ENCODE measurements at places on chromosomes 6 and 20.

GRCh38 chr6:137188855-137189254 lies 15.4 kb upstream of the IL22RA2 start:
- DNase-seq, result no peak

DNA sequence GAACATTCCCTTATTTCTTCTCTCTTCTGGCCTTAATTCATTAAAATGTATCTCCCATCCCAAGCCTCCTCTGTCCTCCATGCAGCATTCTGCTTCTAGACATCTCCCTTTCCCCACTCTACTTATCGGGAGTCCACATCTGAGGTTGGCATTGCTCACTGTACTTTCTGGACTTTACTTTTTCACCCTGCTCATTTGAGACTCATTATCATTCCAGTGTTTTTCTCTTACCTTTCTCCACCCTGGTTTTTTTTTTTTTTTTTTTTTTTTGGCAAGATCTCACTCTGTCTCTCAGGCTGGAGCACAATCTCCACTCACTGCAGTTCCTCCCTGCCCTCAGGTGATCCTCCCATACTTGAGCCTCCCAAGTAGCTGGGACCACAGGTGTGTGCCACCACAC lies 4.5 kb downstream of the ENPP3 start:
- DNase-seq, result no peak

DNA sequence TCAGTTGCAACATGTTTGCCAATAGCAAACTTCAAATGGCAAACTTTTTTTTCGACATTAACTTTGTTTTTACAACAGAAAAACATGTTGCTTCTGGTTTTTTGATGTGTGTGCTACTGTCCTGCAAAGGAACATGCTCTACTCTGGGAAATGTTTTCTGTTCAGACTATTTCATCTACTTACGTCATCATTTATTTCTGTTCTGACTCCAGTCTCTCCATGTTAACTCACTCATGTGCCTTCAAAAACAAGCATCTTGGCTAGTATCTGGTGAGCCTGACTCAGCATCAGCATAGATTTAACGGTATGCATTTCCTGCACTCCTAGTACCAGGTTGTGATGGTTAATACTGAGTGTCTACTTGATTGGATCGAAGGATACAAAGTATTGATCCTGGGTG lies 36.1 kb upstream of the MAP7 start:
- DNase-seq, result no peak

DNA sequence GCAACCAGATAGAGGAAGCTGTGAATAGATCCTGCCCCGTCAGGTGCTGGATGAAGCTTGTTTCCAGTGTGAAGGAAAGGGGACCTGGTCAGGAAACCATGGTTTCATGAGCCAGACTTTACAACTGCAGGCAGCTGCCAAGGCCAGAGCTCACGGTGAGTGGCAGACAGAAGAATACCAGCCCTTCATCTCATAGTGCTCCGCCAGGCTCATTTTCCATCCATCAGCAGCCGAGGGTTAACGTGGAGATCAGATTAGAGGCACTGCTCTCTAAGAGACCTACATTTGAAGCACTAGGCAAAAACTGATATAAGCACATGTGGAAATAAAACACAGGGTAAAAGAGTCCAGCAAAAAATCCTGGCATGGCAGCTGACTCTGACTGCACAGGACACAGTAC lies 172.4 kb downstream of the CD24 start:
- no peak for DNase-seq

GRCh38 chr6:138431256-138432062 lies 27.4 kb downstream of the HEBP2 start:
- DNase-seq, result no peak

DNA sequence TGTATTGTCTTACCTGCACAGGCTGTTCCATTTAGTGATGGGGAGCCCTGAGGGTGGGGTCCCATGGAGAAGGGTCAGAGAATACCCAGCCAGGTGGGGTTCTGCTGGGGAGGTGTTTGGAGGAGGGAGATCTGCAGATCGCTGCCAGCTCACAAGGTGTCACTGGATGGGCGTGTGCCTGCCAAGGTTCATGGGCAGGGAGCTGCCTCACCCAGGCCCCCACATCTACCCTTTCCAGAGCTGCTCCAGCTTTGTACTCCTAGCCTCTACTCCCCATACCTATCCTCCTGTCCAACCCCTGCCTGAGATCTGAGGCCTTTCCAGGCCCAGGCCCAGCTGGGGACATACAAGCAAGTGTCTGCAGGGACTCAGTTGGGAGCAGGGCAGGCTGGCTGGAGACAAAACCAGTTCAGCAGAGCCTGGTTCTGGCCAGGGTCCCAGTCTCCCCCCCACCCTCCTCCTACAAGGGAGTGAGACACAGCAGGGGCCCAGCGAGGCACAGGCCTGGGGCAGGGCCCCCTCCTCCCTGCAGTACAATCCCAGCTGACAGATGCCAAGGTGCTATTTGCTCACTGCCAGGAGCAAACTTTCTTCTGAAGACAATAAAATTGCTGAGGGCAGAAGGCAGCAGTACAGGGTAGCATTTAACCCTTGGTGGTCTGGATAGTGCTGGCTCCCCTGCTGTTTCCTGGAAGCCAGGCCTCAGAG lies 19.7 kb downstream of the SPDEF start:
- DNase-seq, result no peak

DNA sequence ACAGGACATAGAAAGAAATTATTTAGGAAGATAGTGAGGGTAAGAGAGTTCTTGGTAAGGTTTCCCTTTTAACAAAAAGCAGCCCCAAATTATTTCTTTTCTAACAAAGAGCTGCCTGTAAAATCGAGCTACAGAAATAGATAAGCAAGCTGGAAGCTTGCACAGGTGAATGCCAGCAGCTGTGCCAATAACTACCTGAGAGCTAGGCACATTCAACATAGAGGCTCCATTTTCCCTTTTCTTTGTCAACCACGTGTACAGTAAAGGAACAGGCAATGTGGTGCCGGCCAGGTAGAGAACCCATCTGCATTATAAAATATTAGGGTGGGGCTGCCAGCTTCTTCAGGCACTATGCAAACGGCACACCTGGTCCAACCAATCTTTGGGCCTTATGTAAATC lies 341.6 kb upstream of the JAG1 start:
- DNase-seq, result no peak

DNA sequence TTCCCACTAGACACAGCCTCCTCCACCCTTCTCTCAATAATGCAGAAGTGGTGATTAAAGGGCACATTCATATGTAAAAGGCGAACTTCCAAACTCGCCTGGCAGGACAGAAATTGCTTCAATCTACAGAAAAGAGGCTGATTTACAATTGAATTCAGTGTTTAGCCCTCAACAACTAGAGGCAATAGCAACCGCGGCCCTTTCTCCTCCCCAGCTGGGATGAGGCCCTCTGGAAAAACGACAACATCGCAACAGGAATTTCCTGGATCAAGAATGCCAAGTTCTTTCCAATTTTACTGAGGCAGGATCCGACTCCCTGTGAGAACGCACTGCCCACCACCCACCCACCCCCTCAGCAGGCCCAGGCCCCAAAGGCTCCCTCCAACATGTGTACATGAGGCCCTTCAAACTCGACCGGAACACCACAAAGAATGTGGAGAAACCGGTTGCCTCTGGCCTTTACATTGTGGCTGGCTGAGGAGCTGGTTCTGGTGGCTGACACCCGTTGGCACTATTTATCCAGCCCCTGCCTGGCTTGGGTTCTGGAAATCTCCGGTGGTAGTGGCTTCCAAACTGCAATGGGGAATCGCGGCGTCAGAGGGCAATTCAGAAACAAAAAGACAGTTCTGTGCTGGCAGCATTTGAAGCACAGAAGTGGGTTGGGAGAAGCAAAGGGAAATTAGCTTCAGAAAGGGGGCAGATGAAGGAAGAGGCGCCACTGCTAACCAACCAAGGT lies 36.8 kb downstream of the ZMYND8 start:
- DNase-seq, result no peak

DNA sequence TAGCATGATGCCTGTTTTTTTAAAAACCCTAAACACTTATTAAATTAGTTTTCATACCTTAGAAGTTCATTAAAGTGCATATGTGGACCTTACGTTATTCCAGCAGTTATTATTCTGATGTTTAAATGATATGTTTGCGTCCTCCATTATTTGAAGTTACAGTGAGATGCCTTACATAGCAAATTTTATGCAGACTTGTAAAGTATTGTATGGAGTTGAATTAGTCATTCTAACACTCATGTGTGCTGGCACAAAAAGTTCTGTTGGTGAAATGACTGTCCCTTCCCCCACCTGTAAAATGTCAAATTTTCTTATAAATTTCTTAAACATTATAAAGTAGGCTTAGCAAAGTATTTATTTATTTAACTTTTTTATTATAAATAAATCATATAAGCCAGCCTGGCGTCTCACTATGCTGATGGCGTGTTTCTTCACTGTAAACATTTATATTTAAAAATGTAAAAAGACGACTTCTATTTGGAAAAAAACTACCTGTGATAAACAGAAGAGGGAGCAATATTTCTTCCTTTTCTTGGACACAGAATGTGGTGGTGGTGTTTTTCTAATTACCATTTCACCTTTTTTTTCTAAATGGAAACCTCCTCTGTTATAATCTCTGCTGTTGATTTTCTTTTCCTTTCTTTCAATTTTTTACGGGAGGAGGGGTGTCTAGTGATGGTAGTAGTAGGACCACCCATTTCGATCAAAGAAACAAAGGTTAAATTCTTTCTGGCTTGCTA lies 155.4 kb downstream of the RFPL4B start:
- DNase-seq, result no peak

- DNase-seq, result no peak
These were observed 25.8 kb downstream of the ROS1 start for GRCh38 chr6:117399924-117400323.

DNA sequence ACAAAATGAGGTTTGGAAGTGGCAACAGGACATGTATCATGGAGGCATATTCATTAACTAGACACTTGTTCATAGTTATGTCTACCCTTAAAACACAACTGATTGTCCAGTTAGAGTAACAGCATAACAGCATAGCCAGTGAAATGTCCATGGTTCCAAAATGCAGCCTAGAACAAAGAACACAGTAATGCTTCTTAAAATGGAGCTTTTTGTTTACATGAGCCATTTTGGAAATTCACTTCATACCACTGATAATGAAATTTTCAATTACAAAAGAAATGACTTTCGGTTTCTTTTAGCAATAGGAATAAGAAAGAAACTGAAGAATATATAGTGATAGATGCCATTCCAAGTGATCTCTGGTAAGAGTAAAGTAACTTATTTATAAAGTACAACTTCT lies 111.1 kb upstream of the DST start:
- DNase-seq, result no peak

DNA sequence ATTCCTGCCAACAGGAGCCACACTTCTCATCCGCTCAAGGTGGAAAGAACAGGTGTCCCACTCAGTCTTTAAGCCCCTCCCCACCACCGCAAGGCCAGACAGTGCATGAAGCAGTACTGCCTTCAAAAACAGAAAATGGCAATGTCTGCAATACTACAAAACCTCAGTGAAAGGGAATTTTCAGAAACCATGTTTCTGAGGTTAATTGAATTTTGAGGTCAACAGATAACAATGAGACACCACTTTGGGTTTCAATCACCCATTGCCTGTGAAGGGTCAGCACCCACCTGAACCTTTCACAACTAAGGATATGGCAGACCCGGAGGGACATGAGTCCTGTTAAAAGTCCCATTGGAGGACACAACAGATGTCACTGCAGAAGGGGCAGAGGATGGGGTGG lies 13.0 kb downstream of the ZC3H12D start:
- DNase-seq, result no peak

GRCh38 chr6:2990248-2990931 lies 9.3 kb upstream of the NQO2 start:
- no peak for DNase-seq

- no peak for DNase-seq
These were observed 104.2 kb downstream of the HIVEP1 start for GRCh38 chr6:12116264-12116800.

DNA sequence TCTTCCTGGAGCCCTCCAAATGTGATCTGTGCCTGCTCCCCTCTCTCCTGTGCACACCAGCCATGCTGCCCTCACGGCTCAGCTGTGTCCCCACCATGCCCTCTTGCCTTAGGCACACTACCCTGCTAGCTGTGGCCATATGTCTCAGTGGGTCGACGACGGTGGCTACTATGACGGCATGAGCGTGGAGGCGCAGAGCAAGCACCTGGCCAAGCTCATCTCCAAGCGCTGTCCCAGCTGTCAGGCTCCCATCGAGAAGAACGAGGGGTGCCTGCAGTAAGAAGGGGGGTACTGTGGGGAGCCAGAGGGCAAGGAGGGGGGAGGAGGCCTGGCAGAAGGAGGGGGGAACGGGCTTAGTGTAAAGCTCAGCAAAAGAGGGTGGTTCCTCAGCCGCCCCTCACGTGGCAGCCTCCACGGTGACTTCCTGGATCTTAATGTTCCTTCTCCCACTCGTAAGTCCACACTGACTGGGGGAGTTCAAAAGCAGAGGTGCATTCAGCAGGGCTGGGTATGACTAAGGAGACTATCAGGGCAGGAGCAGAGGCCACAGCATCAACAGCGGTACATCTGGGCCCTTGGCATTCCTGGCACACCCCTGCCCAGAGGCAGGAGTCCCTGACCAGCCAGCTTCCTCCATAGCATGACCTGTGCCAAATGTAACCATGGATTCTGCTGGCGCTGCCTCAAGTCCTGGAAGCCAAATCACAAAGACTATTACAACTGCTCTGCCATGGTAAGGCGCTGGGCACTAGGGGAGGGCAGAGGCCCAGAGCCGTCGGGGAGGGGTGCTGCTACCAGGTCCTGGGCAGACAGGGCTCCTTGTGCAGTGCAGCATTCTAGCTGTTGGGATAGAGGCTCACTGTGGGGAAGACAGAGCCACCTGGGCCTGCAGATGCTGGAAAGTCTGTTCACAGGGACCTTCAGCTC lies 8.0 kb downstream of the DNPH1 start:
- DNase-seq, result no peak

- DNase-seq, result no peak
These were observed 22.9 kb downstream of the STX7 start for GRCh38 chr6:132490024-132490423.

- no peak for DNase-seq
These were observed 63.4 kb upstream of the NHSL1 start for GRCh38 chr6:138562691-138563090.

GRCh38 chr6:136095986-136096385 lies 154.1 kb downstream of the MTFR2 start:
- no peak for DNase-seq

GRCh38 chr20:11200423-11200822 lies 526.6 kb upstream of the JAG1 start:
- no peak for DNase-seq

GRCh38 chr6:122116119-122116834 lies 283.2 kb upstream of the HSF2 start:
- DNase-seq, result no peak

- no peak for DNase-seq
These were observed 34.6 kb downstream of the STK35 start for GRCh38 chr20:2136275-2136674.

DNA sequence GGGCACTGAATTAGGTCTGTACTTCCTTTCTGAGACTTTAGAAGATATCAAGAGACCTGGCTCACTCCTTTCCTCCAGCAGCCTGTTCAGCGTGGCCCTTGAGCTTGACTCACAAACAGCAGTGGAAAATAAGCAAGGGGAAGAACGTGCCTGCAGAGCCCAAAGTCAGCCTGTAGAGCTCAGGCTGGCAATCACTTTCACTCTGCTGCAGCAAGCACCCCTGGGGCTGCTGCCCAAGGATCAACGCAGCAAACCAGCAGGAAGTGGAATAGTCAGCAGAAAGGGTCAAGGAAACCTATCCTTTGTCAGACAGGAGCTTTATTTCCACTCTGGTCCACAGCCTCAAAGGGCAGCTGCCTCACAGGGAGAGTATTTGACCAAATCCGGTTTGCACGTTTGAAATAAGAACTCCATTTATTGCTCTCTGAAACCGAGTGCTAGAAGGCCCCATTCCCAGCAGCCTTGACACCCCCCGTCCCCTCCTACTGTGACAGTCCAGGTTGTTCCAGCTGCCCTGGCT lies 77.4 kb downstream of the PRDM1 start:
- DNase-seq, result peak; percentile 39

Data from stimulated activated CD8-positive, alpha-beta memory T cell treated with anti-CD3 and anti-CD28 coated beads, Interleukin-7, amount 100 ng/mL, for 4 hours (primary cell).